SJCRH30 (cell line): ENCODE measurements at places on chromosomes 3 and 15.

- no peak for DNase-seq
These were observed 2.9 kb downstream of the MCTP2 start for GRCh38 chr15:94234300-94234699.

DNA sequence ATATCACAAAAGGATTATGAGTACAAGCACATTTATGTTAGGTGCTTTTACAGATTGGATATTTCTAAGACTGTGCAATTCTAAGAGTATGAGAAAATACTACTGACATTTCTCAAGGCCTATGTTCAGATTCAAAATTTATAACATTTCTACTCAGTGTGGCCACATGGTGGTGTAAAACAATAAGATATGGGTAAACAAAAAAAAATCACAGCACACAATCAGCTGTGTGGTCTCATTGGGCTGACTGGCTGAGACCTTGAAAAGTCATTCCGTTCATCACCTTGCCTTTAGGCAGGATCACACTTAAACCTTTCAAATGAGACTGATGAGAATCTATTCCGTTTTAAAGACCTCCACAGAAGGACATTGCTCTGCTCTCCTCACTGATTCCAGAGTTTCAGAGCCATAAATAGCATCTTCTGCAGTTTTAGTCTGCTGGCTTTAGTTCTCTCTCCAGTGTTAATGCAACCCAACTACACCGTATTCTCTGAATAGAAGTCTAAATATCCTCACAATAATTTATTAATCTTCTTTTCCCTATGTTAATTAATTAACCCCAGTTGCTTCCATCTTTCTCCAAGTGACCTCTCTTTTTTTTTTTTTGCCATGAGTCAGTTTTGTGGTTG lies 158.2 kb downstream of the SPATA16 start:
- no peak for DNase-seq

DNA sequence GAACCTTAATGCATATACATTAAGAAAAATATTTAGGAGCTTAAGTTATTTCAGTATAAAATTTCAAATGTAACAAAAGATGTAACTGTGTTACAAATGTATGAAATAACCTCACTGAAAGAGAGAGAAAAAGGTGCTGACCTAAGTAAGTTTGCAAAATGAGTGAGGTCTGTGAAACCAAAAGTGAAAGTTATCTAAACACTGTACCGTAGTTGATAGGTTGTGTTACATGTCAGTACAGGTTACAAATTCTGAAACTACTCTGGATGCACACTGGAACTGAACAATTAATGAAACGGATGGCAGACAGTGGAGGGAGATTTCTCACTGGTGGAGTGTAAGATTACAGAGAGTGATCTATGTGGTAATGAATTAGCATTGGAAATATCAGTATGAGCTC lies 420.7 kb downstream of the ZNF385D start:
- no peak for DNase-seq

GRCh38 chr15:70166506-70167087 lies 68.9 kb upstream of the TLE3 start:
- DNase-seq = no peak

GRCh38 chr3:159950156-159950898 lies 38.3 kb upstream of the IL12A start:
- DNase-seq = no peak

DNA sequence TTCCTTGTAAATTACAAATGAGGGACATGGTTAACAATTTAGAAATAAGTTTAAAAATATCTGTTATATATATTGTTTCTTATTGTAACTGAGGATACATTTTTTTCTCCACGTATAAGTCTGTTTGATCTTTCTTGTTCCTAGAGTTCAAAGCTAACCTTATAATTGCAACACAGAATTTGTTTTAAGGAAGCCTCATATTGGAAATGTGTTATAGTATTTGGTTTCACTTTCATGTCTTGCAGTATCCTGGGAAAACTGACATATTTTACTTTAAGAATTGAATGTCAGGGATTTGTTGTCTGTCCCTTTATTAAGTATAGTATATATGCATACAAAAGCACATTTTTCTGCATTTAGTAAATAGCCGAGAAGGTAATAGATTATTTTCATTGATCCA lies 23.5 kb upstream of the NIT2 start:
- no peak for DNase-seq

GRCh38 chr15:68315495-68316031 lies 38.0 kb downstream of the FEM1B start:
- DNase-seq = no peak

- DNase-seq = no peak
These were observed 55.3 kb downstream of the RSRC1 start for GRCh38 chr3:158165141-158165655.

GRCh38 chr3:99839613-99840012 lies 22.0 kb downstream of the CMSS1 start:
- DNase-seq = no peak

GRCh38 chr3:114494498-114494897 lies 200.7 kb downstream of the TIGIT start:
- DNase-seq = no peak
